Mammary microvascular endothelial cell (primary cell): ENCODE measurements at places on chromosomes 5 and 9. TPM values are rescaled to one million over a fixed set of nuclear protein-coding genes. Genes with fewer than 3 reads are reported as not detected.

CLIC3 gene
- total RNA-seq, result 0.40 TPM in 1 of 2 replicates, not detected in the other

GZMA gene
- total RNA-seq, result not detected in 2 replicates

SMIM32 gene
- total RNA-seq, result not detected in 2 replicates

ZNF608 gene
- 4.8 and 11.0 TPM in 2 replicates for total RNA-seq

COL27A1 gene
- total RNA-seq, result 4.7 and 5.5 TPM in 2 replicates

PRRT1B gene
- total RNA-seq, result not detected in 2 replicates

MATR3 gene
- total RNA-seq, result 170 and 174 TPM in 2 replicates

THBS4 gene
- not detected in 2 replicates for total RNA-seq

RELL2 gene
- total RNA-seq, result 5.3 and 5.7 TPM in 2 replicates

CARD6 gene
- total RNA-seq, result 21.7 and 23.8 TPM in 2 replicates

TMEM232 gene
- total RNA-seq, result 2.7 TPM in 1 of 2 replicates, not detected in the other

SLCO6A1 gene
- total RNA-seq, result not detected in 2 replicates

SAXO1 gene
- total RNA-seq, result not detected in 2 replicates

CDH10 gene
- total RNA-seq, result under 0.01 TPM in 1 of 2 replicates, not detected in the other

ZNG1A gene
- total RNA-seq, result 18.5 and 32.7 TPM in 2 replicates

HRH2 gene
- not detected in 2 replicates for total RNA-seq

HACD4 gene
- 6.1 and 6.3 TPM in 2 replicates for total RNA-seq

RNF208 gene
- total RNA-seq, result not detected in 2 replicates

LRRC70 gene
- 18.3 and 19.9 TPM in 2 replicates for total RNA-seq
